ENCODE measurements at places on chromosomes 2 and 18.

GRCh38 chr2:106269591-106270291, 75.6 kb upstream of the UXS1 start:
- no peak for DNase-seq

DNA sequence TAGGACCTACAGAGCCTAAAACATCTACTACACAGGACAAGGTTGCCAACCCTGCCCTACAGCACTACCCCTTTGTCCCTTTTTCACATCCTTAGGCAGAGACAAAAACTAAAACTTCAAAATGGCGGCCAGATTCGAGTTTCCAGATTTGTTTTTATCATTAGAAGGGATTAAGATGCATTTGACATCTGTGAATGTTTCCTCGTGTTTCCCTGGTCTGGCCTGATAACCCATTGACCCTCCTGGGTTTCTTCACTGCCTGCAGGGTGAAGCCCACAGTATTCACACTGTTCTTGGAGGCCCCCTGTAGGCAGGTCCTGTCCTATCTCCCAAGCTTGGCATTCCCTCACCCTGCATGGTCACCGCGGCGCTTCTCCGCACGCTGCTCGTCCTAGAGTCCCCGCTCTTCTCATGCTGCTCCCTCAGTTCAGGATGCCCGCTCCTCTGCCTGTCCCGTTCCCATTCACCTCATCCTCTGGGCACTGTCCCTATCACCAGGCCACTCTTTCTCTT, 67.6 kb downstream of the TPGS2 start:
- no peak for DNase-seq

DNA sequence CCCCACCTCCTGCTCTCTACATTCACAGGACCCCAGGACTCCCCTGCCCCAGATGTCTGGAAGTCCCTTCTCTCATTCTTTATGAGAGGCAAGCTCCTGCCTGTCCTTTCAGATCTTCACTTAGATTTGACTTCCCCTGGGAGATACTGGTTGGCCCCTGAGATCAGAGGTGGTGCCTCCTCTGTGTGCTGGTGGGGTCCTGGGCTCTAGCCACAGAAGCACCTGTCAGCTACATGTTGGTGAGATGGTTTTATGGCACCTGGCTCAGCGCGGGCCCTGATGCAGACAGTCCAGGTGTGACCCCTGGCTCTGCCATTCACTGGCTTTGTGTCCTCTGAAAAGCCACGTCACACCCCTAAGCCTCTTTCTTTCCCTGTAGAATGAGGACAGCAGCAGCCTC, 369.6 kb upstream of the ID2 start:
- no peak for DNase-seq

GRCh38 chr18:9001209-9001608, 101.3 kb upstream of the NDUFV2 start:
- no peak for DNase-seq

- no peak for DNase-seq
Observed at GRCh38 chr2:239226677-239227581, 173.9 kb downstream of the HDAC4 start.

DNA sequence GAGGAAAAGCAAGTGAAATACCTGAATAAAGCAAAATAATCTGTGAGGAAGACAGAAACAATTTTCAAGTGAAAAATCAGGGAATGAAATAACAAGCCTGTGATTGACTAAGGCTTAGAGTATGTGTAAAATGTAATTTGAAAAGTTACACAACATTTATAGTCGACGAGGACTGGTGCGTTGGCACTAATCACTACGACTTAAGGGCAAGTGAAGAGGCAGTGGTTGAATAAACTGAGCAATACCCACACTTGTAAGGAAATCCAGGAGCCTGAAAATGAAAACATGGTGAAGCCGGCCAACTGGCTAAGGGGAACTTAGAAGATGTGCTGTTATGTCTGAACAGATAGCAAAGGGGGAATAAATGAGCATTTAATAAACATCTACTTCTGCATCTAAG, 13.4 kb downstream of the DOK1 start:
- DNase-seq = no peak
